ENCODE measurements at places on chromosomes 7 and 10. TPM values are rescaled to one million over a fixed set of nuclear protein-coding genes. Genes with fewer than 3 reads are reported as not detected.

Gene CASTOR2
- polyA plus RNA-seq, result 24.9 TPM

DNA sequence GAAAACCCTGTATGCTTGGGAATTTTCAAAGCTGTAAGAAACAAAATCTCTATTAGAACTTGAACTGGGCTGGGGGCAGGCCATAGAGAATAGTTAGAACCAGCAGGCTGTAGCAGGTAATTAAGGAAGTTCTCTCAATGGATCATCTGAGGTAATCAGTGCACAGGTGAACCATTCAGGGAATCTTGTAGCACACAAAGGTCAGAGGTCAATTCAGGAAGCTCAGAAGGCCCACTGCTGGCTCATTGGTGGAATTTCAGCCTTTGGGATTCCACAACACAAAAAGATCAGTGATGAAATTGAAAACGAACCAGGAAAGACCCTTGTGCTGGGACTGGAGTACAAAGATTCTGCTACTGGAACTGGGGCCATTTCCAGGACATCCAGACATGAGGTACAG is 82.0 kb downstream of the TMEM168 start:
- DNase-seq, result no peak

GRCh38 chr7:80719261-80719660 is 80.8 kb downstream of the CD36 start:
- no peak for DNase-seq

- no peak for DNase-seq
Observed at GRCh38 chr10:43417950-43418768, 9.2 kb upstream of the HNRNPF start.

- DNase-seq, result peak; percentile 28
Observed at GRCh38 chr10:51090190-51090589, 15.9 kb downstream of the PRKG1 start.

GRCh38 chr7:138559448-138559847 is 99.4 kb downstream of the TRIM24 start:
- DNase-seq, result no peak

GRCh38 chr7:142800699-142801260 is 30.0 kb downstream of the PRSS2 start:
- DNase-seq, result no peak

- no peak for DNase-seq
Observed at GRCh38 chr7:148645898-148646297, 52.8 kb upstream of the CUL1 start.
